K562 (cell line): ENCODE measurements at places on chromosomes 12 and 14. TPM values are rescaled to one million over a fixed set of nuclear protein-coding genes. Genes with fewer than 3 reads are reported as not detected.

- H3K4me3 ChIP-seq, result no peak overlapping the region
- no peak for DNase-seq
- no peaks in the 10 kb centered on the region for H3K4me1 ChIP-seq
- H3K36me3 ChIP-seq, result peaks cover 42% of the 10 kb centered on the region
- H3K27ac ChIP-seq, result no peak overlapping the region
Observed at GRCh38 chr12:39355841-39356240, 87.1 kb downstream of the KIF21A start.

EPYC gene
- not detected in 2 replicates for total RNA-seq

- peaks cover 6% of the 10 kb centered on the region; the same call in 1 of the 3 replicates for H3K36me3 ChIP-seq
- no peaks in the 10 kb centered on the region for H3K27me3 ChIP-seq
- H3K4me1 ChIP-seq, result peaks cover 11% of the 10 kb centered on the region
- peak overlapping the region; percentile 89 for H3K4me3 ChIP-seq
- DNase-seq, result peak; percentile 65
- peak overlapping the region; percentile 87 for H3K27ac ChIP-seq
Observed at GRCh38 chr12:19440019-19440858, 947 bp downstream of the AEBP2 start.

CD163L1 gene
- total RNA-seq, result 1.2 and 1.3 TPM in 2 replicates

PIK3C2G gene
- not detected in 2 replicates for total RNA-seq
